Sciatic nerve (tissue), 2 donors: ENCODE measurements at places on chromosomes 7 and 10. TPM values are rescaled to one million over a fixed set of nuclear protein-coding genes. Genes with fewer than 3 reads are reported as not detected.

KLF6 gene
- 273 TPM for total RNA-seq

SRPK2 gene
- total RNA-seq: 72.8 TPM

TET1 gene
- 10.4 TPM for total RNA-seq

GIMAP6 gene
- 32.7 TPM for total RNA-seq

PROSER2 gene
- total RNA-seq: 23.7 TPM

C10orf88 gene
- 9.1 TPM for total RNA-seq

COL13A1 gene
- total RNA-seq: 1.0 TPM

IL6 gene
- total RNA-seq: 28.1 TPM

CYP2C19 gene
- not detected for total RNA-seq

NT5C3A gene
- 27.9 TPM for total RNA-seq

VENTX gene
- total RNA-seq: 3.0 TPM

SPDYE9 gene
- total RNA-seq: not detected

MMD2 gene
- total RNA-seq: 3.7 TPM

PCDH15 gene
- total RNA-seq: 0.09 TPM

PWWP2B gene
- total RNA-seq: 13.3 TPM

TYW1 gene
- total RNA-seq: 22.0 TPM

C10orf143 gene
- 4.8 TPM for total RNA-seq

KIAA1217 gene
- total RNA-seq: 84.6 TPM

SUN3 gene
- not detected for total RNA-seq

ZPBP gene
- total RNA-seq: not detected

TRIM73 gene
- total RNA-seq: 8.7 TPM

FXYD4 gene
- not detected for total RNA-seq

LBX1 gene
- total RNA-seq: not detected

PEX1 gene
- total RNA-seq: 22.3 TPM

NPSR1 gene
- not detected for total RNA-seq

TRIM4 gene
- 32.1 TPM for total RNA-seq

MYPN gene
- total RNA-seq: 0.13 TPM

ATG9B gene
- total RNA-seq: 0.67 TPM

ACTL6B gene
- not detected for total RNA-seq

SMO gene
- 24.8 TPM for total RNA-seq

CABCOCO1 gene
- total RNA-seq: not detected

LRRC61 gene
- 5.8 TPM for total RNA-seq

PRSS37 gene
- total RNA-seq: not detected

CD36 gene
- total RNA-seq: 208 TPM

GOLGA7B gene
- 4.6 TPM for total RNA-seq

CYP3A4 gene
- total RNA-seq: not detected

ADARB2 gene
- 1.9 TPM for total RNA-seq

NKX2-3 gene
- total RNA-seq: not detected

CUX1 gene
- total RNA-seq: 156 TPM

SRGN gene
- 146 TPM for total RNA-seq

AKR1C8 gene
- 0.94 TPM for total RNA-seq

GHRHR gene
- 1.2 TPM for total RNA-seq

ANKRD1 gene
- 0.36 TPM for total RNA-seq

UPK3B gene
- total RNA-seq: 3.7 TPM

COL26A1 gene
- 0.09 TPM for total RNA-seq

CLDN3 gene
- not detected for total RNA-seq

AQP1 gene
- 864 TPM for total RNA-seq

FAM25G gene
- not detected for total RNA-seq

GIMAP7 gene
- total RNA-seq: 31.6 TPM

SYT15B gene
- 12.5 TPM for total RNA-seq

GAD2 gene
- not detected for total RNA-seq

ABCB4 gene
- 3.3 TPM for total RNA-seq

NMT2 gene
- total RNA-seq: 29.9 TPM

ADIRF gene
- 599 TPM for total RNA-seq
